ENCODE measurements at places on chromosomes 7 and 10.

DNA sequence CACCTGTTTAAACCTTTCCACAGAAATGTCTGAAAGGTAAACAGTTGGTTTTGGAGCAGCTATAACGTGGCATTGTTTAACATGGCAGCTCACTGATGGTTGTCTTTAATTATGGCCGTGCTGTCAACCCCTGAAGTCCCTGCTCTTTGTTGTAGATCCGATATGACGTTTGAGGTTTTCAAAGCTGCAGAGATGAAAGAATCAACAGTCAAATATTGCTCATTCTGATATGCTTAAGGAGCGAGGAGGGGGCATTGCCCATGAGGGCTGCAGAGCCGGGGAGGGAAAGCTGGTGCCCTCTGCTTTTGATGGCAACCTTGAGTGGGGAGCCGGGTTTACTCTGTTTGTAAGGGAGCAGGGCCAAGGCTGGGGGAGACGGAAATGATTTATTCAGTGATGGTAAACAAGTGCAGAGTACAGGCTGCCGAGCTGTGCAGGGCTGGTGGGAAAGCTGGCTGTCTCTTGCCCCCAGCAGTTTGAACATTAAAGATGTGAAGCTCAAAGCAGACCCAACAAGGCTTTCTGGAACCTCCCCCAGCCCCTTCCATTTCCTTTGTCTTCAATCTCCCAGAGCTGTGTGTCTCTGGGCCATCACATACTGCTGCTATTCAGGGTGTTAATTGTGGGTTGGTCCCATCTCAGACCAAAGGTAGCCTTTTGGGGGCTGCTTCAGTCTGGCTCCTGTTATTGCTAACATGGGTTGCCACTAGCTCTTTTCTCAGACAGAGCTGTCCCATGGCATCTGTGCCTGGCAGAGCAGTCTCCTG, 345.5 kb downstream of the LRMDA start:
- DNase-seq = no peak
- no peak overlapping the region for H3K27ac ChIP-seq
- H3K27me3 ChIP-seq = peaks cover 9% of the 10 kb centered on the region
- no peaks in the 10 kb centered on the region for H3K36me3 ChIP-seq

- H3K4me3 ChIP-seq = no peak overlapping the region
- peaks cover 12% of the 10 kb centered on the region for H3K27me3 ChIP-seq
- H3K36me3 ChIP-seq = no peaks in the 10 kb centered on the region
- no peak for DNase-seq
- H3K4me1 ChIP-seq = no peaks in the 10 kb centered on the region
These were observed 68.5 kb upstream of the FHIP2A start for GRCh38 chr10:114753126-114753525.

- peaks cover 2% of the 10 kb centered on the region for H3K27me3 ChIP-seq
- H3K27ac ChIP-seq = peak overlapping the region; percentile 79
- H3K4me1 ChIP-seq = peaks cover 45% of the 10 kb centered on the region
- DNase-seq = no peak
- H3K4me3 ChIP-seq = peak overlapping the region; percentile 87
- peaks cover 2% of the 10 kb centered on the region for H3K36me3 ChIP-seq
These were observed 5.0 kb downstream of the MXI1 start for GRCh38 chr10:110212119-110213006.

GRCh38 chr10:26524161-26524896, 86.2 kb downstream of the APBB1IP start:
- no peak for DNase-seq
- no peak overlapping the region for H3K4me3 ChIP-seq
- H3K27ac ChIP-seq = peak overlapping the region; percentile 57
- peaks cover 83% of the 10 kb centered on the region for H3K36me3 ChIP-seq

DNA sequence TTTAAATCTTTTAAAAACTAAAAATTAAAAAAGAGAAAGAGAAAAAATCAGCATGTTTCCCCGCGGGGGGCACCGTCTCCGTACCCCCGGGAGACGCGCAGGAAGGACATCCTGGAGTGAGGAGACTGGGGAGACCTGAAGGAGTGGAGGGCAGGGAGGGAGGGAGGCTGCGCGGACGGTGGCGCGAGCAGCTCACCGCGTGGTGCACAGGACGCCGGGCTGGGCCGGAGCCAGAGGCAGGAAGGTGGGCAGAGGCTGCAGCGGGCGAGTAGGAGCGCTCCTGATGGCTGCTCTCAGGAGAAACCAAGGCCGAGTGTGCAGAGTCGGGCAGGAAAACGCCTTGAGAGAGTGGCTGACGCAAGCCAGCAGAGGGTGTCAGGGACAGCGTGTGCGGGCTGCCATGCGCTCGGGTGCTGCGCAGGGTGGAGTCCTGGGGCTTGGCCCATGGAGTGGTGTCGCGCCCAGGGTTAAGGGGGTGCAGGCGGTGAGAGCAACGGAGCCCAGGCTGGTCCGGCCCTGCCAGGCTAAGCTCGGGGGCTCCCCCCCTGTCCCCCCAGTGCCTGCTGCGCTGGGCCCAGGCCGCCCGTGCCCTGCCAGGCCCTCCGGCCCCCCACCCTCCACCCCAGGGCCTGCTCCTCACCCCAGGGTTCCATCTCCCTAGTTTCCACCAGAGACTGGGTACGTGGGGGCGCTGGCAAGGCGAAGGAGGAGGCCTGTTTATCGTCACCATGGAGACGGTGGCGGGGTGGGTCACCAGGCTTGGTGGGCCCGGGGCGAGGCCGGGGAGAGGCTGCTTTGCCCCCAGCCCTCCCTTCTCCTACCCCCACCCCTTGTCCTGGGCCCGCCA, 28.9 kb upstream of the FXYD4 start:
- no peak overlapping the region for H3K27ac ChIP-seq
- H3K4me1 ChIP-seq = no peaks in the 10 kb centered on the region
- no peak overlapping the region for H3K4me3 ChIP-seq

GRCh38 chr10:38605153-38605661, 511.1 kb downstream of the ZNF37A start:
- H3K4me3 ChIP-seq = no peak overlapping the region
- H3K4me1 ChIP-seq = no peaks in the 10 kb centered on the region
- no peak for DNase-seq
- no peak overlapping the region for H3K27ac ChIP-seq

GRCh38 chr10:48231178-48231577, 43.3 kb downstream of the FRMPD2 start:
- no peak overlapping the region for H3K4me3 ChIP-seq
- H3K27ac ChIP-seq = no peak overlapping the region
- no peaks in the 10 kb centered on the region for H3K4me1 ChIP-seq
- DNase-seq = no peak
- no peaks in the 10 kb centered on the region for H3K36me3 ChIP-seq
- peaks cover 18% of the 10 kb centered on the region for H3K27me3 ChIP-seq

DNA sequence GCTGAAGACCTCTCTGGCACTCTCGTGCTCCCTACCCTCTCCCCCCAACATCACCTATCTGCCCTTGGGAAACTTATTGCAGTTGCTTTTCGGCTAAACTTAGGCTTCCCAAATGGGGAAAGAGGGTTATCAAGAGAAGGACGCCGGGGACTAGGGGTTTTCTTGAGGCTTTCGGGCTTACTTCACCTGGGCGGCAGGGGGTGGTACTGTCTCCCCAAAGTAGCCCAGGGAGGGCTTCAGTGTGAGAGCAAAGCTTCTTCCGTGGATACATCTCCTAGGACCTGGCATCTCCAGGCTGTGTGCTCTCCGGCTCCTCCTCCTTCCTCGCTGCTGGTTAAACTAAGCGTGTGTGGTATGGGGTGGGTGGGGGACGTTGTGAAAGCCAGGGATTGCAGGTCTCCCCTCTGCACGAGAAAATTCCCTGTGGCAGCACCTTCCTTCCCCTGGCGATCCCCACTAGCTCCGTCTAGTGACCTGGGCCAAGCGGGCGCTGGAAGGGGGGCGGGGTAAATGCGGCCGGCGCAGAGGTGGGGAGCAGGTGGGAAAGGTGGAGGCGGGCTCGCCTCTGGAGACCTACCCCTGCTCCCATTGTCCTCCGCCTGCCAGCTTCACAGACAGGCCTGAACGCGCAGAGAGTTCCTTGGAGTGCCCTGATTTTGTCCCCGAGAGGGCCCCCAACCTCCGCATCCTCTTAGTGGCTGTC, 1.1 kb downstream of the PLXDC2 start:
- DNase-seq = no peak
- H3K4me3 ChIP-seq = peak overlapping the region; percentile 66
- peaks cover 20% of the 10 kb centered on the region for H3K4me1 ChIP-seq
- peaks cover 30% of the 10 kb centered on the region for H3K27me3 ChIP-seq
- no peaks in the 10 kb centered on the region for H3K36me3 ChIP-seq
- H3K27ac ChIP-seq = no peak overlapping the region

DNA sequence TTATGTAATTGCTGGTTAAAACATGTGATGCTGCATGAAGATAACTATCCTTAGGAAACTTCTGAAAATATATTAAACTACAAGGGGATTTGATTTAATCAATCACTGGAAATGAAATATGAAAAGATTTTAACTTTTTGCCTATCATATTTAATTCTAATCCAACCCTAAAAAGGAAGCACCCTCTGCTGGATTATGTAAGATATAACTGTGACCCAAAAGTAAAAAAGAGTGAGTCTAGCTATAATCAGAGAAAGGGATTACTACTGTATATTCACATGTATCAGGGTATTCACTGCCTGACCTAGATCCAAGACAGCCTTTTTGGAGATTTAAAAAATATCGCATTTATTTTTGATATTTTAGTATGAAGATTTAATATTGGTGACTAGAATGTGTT, 295.5 kb downstream of the MDFIC start:
- H3K27me3 ChIP-seq = peaks cover 8% of the 10 kb centered on the region
- H3K4me1 ChIP-seq = no peaks in the 10 kb centered on the region
- DNase-seq = no peak
- no peak overlapping the region for H3K4me3 ChIP-seq
- no peaks in the 10 kb centered on the region for H3K36me3 ChIP-seq

DNA sequence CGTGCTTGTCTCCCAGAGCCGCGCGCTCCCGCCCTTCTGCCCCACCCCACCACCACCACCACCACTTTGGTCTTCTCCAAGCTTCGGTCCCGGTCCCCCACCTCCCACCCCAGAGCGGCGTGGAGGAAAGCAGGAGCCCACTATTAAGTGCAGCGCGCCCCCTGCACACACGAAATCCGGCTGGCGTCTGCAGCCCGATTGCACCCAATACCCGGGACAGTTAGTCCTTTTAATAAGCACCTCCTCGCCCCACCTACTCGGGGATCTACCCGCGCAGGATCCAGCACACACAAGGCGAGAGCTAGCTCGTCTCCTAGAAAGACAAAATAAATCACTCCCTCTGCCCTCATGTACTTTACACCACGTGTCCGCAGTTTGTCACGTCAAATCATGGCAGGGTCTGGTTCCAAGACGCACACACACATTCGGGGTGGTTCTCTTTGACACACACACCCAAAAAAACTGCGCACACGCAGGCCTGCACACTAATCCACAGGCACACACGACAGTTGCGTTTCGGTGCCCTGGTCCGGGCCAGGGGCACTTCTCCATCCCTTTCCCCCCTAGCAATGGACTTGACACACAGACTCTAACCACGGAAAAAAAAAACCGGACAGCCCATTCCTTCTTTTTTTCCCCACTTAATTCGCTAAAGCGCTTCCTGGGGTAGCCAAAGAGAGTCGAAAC, 1.6 kb downstream of the SFMBT2 start:
- peaks cover 36% of the 10 kb centered on the region for H3K4me1 ChIP-seq
- H3K4me3 ChIP-seq = peak overlapping the region; percentile 95
- peaks cover 13% of the 10 kb centered on the region for H3K36me3 ChIP-seq
- H3K27ac ChIP-seq = peak overlapping the region; percentile 66
- peak; percentile 33 for DNase-seq

DNA sequence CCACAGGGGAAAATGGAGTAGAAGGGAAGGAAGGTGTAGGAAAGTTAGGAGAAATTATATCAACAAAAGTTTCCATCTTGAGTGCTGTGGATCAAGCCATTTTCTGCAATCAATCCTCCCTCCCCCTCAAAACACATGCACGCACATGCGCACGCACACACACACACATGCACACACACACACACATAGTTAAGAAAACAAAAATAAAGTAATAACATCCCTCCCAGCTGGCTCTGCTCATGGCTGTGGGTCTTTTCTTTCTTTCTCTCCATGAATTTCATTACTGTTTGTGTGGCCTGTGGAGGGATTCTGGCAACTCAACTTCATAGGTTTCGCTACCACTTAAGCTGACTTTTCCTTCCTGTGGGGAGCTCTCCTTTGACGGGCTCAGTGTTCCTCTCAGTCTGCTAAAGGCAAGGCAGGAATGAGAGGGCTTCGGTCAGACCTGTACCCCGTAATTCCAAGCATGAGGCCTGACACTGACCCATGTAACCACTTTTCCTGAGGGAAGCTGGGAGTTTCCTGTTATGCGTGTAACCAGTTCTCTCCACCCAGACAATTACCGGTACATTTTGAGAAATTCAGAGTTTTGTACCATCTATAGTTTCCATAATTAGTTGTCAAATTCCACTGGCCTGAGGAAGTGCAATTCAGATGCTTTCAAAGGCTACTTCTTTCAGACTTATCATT, 79.8 kb downstream of the ZNF92 start:
- H3K36me3 ChIP-seq = no peaks in the 10 kb centered on the region
- peaks cover 5% of the 10 kb centered on the region for H3K27me3 ChIP-seq
- H3K4me3 ChIP-seq = peak overlapping the region; percentile 13
- peaks cover 30% of the 10 kb centered on the region for H3K4me1 ChIP-seq
- no peak overlapping the region for H3K27ac ChIP-seq

DNA sequence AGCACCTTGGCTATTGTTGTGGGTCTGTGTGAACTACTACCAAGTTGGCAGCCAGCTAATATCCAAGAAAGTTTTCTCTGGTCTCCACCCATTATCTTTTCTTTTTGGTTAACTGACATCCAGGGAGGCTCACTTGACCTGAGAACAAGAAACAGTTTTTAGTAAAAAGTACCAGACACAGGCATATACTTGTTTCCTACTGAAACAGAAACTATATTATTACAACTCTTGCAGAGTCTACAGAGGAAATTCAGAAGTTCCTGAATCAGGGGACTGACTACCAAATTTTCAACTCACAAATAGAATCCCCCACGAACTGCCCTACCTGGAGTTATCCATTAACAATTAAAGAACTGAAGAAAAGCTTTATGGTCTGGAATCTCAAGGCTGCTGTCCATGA, 168.9 kb downstream of the KCND2 start:
- no peaks in the 10 kb centered on the region for H3K36me3 ChIP-seq
- H3K4me3 ChIP-seq = no peak overlapping the region
- DNase-seq = no peak
- H3K4me1 ChIP-seq = no peaks in the 10 kb centered on the region
- H3K27me3 ChIP-seq = no peaks in the 10 kb centered on the region

- no peaks in the 10 kb centered on the region for H3K36me3 ChIP-seq
- no peak overlapping the region for H3K27ac ChIP-seq
These were observed 237.7 kb downstream of the ETV1 start for GRCh38 chr7:13751766-13752165.

- H3K27me3 ChIP-seq = no peaks in the 10 kb centered on the region
- H3K4me1 ChIP-seq = no peaks in the 10 kb centered on the region
These were observed 43.2 kb downstream of the VAX1 start for GRCh38 chr10:117094856-117095255.

- no peak overlapping the region for H3K4me3 ChIP-seq
- H3K27me3 ChIP-seq = peaks cover 5% of the 10 kb centered on the region
- no peaks in the 10 kb centered on the region for H3K36me3 ChIP-seq
- no peaks in the 10 kb centered on the region for H3K4me1 ChIP-seq
These were observed 199.3 kb downstream of the SNX10 start for GRCh38 chr7:26490640-26491624.

GRCh38 chr10:683448-684071, 5.9 kb downstream of the DIP2C start:
- H3K4me1 ChIP-seq = peaks cover 2% of the 10 kb centered on the region
- peaks cover 31% of the 10 kb centered on the region for H3K27me3 ChIP-seq
- no peaks in the 10 kb centered on the region for H3K36me3 ChIP-seq
- H3K27ac ChIP-seq = no peak overlapping the region
